ENCODE measurements at places on chromosomes 13 and 19.
A peak's percentile ranks its signal among the peaks of the same experiment; 100 is the strongest.

GRCh38 chr19:14843169-14843568 lies 5.6 kb downstream of the OR7A10 start:
- DNase-seq: no peak

DNA sequence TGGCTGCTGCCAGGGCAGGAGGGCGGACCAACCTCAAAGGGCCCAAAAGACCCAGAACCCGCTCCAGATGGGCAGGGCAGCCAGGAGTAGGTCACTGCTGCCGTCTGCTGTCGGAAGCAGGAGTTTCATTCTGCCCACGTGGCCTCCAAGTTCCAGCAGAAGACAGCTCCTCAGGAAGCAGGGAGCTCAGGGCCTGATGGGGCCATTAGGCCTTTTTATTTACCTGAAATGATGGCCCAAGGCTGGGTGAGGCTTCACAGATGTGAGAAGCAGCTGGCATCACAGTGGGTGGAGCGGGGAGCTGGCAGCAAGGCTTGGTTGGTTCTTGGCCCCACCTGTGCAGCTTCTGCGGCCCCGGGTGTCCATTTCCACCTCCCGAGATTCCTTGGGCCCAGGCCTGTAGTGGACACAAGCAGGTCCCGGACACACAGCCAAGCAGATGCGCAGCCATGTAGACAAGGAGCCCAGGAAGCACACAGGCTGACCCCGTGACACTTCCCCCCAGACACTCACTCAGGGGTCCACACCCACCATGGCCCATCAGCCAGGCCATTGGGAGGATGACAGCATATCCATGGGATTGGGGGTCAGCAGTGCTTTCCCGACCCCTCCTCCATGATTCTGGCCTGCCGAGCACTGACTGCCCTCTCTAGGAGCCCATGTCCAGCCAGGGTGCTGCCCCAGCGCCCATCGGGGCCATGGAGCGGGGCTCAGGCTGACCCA lies 26.4 kb downstream of the C13orf46 start:
- no peak for DNase-seq

DNA sequence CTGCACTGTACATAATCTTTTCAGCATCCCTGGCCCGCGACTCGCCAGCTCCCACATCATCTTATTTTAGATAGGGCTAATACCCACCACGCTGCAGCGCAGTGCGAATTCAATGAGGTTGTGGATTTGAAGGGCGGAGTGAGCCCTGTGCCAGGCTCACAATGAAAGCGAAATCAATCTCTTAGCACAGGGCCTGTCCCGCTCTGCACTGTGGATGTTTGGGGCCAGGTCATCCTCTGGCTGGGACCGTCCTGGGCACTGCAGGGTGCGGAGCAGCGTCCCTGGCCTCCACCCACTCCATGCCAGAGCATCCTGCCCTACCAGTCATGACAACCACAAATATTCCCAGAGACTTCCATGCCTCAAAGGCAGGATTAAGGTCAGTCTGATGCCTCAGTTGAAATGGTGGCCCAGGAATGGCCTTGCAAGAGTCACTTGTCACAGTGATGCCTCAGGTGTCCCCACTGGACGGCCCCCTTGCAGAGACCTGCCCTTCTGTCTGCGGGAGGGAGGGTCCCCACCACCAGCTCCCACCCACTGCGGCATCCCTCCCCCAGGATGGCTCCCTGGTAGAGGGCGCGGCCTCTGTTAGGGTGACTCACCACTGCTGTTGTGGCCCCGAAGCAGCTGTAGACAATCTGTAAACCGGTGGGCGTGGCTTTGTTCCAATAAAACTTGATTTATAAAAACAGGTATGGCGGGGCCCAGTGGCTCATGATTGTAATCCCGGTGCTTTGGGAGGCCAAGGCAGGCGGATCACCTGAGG lies 5.6 kb downstream of the UHRF1 start:
- no peak for DNase-seq

DNA sequence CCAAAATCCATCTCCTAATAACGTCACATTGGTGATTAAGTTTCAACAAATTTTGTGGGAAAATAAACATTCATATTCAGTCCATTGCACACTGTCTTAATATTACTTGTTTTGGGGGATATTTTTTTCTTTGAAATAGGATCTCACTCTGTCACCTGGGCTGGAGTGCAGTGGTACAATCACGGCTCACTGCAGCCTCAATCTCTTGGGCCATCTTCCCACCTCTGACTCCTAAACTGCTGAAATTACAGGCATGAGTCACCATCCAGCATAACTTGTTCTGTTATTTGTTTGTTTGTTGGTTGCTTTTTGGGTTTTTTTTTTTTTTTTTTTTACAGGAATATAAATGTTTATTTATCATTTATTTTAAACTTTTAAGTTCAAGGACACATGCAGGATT lies 556.1 kb upstream of the SLITRK6 start:
- no peak for DNase-seq

DNA sequence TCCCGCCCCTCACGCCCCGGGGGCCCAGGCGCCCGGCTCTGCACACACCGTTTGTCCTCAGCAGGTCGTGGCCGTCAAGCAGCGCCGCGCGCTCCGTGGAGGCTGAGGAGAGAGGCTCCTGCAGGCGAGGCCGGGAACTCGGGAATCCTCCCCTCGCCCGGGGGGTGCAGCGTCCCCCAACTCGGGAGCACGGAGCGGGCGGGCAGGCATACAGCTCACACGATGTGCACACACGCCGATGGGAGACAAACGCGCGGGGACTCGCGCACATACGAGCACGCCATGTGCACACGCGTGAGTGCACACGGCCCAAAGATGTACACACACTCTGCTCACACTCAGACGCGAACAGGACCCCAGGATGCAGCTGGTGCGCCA lies 703 bp downstream of the CLEC4G start:
- DNase-seq: peak; percentile 19

DNA sequence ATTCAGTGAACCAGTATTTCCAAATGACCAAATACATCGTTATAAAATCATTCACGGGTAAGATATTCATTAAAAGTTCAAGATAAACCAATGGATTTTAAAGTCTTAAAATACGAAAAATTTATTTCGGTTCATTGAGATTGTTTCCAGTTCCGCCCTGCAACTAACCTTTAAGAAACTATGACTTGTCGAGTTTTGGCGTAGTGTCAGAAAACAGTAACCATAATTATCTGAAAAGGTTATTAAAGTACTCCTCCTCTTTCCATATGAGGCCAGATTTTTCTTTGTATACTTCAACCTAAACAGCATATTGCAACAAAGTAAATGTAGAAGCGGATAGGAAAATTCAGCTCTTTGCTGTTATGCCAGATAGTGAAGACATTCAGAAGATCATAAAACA lies 26.1 kb downstream of the LPAR6 start:
- no peak for DNase-seq

DNA sequence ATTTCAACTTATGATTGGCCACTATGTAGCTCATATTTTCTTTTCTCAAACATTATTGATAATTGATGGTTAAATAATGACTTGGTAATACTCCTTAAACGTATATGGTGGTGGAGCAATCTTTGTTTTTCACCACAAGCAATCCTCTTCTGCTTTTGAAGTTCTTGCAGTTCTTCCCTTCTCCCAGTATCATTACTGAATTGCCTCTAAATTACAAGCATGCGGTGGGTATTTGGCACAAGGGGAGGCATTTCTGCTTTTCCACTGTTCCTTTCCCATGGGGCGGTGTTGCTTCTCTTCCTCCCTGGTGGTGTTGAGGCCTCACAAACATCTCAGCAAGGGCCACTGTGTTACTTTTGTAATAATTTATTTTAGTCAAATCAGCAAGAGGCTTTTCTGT lies 234.4 kb upstream of the RXFP2 start:
- no peak for DNase-seq

GRCh38 chr13:19810996-19811881 lies 28.5 kb upstream of the PSPC1 start:
- DNase-seq: no peak

- no peak for DNase-seq
These were observed 424.9 kb downstream of the PCDH17 start for GRCh38 chr13:58056426-58056825.

DNA sequence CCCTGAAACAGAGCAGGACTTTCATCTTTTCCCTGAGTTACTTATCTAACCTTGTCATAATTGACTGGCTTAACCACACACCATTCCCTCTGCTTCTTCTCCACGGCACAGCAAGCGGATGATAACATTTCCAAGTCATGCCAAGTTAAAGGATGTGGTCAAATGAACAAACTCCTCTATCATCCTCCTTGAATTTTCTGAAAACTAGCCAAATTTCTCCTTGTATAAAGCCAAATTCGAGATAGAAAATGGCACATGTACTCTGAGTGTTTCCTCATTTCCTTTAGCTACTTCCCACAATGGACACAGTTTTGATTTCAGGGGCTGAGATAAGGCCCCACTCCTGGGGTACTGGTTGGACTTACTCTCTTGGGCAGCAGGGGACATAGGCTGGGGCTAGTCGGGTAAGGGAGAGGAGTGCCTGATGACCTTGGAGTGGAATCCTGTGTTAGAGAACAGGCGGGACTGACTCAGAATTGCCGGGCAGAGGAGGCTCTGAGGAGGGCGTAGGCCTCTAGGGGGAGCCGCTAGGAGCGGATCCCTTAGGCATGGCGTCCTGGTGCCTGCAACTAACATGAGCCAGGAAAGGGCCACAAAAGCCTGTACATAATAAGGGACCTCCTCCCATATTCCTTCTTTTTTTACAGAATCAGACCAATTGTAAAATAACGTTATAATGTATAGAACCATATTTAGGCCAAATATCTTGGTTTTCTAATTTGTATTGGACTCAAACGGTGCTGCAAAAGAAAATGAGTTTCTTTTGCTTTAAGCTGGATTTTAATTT lies 20.3 kb upstream of the TMTC4 start:
- DNase-seq: peak; percentile 69

DNA sequence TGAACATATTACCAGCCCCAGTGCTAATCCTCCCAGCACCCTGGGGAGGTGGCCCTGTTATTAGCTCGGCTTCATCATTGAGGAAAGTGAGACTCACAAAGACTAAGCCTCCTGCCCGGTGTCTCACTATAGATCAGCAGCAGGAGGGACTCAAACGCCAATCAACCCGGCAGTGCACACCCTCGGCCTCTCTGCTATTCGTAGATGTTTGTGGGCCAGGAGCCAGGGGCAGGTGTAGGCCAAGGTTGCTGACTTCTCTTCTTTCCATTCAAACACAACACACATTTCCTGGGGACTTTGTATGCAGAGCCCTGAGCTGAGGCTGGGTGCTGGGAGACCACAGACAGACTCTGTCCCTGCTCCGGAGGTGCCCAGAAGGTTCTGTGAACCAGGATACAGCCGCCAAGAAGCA lies 9.4 kb upstream of the SBK3 start:
- DNase-seq: peak; percentile 82

DNA sequence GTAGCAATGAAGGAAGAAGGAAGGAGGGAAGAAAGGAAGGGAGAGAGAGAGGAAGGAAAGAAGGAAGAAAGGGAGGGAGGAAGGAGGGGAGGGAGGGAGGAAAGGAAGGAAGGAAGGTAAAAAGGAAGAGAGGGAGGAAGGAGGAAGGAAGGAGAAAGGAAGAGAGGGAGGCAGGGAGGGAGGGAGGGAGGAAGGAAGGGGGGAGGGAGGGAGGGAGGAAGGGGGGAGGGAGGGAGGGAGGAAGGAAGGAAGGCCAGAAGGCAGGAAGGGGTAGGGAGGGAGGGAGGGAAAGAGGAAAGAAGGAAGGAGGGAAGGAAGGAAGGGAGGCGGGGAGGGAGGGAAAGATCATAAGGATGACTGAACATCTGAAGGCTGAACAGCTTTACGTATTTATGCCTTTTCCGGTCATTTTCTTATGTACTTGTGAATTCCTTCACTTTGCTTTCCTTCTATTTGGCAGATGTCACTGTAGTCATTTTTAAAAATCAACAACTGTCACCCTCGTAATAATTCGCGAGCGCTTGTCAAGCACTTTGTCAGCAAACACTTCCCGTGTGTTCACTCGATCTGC lies 6.7 kb upstream of the TTYH1 start:
- no peak for DNase-seq

DNA sequence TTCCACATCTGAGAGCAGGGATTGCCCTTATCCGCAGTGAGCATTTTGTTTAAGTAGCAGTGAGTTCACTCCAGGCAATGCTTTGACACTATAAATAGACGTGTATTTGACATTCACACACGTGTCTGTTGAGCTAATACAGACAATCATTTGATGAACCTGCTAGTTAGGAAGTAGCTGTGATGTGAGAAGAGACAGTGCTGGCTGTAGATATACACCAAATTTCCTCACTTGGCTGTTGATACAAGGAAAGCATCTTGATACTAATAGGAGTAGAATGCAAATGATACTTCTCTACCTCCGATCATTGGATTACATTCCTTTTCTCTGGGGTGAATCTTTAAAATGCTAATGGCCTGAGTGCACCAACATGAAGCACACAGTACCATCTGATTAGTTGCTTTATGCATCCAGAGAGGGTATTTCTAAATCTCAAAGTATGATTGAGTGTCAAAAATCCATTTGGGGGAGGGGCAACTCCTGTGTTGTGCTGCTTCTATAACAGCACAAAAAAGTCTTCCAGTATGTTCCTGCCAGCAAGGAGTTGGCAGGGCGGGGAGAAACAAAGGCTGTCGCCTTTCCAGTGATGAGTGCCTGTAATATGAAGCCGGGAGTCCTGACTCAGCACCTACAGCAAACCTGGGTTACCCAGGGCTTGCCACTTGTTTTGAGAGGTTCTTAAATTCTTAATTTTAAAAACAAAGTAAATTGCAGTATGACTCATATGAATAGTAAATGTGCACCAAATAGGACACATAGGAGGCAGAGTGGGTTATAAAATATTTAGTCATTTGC lies 7.0 kb downstream of the CUL4A start:
- DNase-seq: no peak

DNA sequence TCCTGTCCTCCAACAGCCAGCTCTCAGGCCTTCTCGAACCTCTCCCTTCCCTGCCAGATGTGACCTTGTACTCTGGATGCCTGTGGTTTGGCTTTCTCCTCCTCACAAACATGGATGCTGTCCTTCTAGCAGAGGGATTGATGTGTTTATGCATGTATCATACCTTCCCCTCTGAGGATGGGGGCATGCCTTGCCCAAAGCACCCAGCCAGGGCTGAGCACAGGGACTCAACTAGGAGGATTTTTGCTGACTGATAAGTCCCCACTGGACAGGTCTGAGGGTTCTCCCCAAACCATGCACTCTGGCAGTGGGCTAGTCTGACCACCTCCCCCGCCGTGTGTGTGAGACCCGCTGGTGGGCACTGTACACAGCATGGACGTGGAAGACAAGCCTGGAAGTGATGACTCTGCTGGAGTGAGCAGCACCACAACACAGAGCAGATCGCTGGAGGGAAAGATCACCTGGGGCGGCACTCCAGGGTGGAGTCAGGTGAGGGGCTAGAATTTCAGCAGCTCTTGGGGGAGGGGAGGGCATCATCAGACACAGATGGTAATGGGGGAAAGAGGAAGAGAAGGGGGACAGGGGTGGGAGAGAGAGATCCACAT lies 360.3 kb upstream of the ZNF507 start:
- no peak for DNase-seq

All from D341Med (cell line).